ENCODE measurements at places on chromosomes 4 and X.

DNA sequence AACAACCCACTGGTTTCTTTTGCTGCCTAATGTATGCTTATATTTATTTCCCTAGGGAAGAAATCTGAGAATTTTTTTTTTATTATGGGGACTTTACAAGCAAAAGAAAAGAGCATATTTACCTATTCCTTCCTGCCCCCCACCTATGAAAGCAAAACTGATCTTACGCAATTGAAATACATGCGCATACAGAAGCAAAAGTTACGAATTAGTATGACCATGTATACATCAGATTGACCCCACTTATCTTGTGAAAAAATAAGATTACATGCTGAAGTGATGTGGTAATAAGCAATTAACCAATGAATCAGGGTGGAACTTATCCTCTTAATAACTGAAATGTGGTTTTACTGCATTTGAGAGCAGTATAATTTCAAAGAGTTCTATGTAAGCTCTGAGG lies 151.0 kb downstream of the TENM3 start:
- H3K27ac ChIP-seq, result no peak overlapping the region
- H3K4me1 ChIP-seq, result no peaks in the 10 kb centered on the region
- H3K27me3 ChIP-seq, result no peaks in the 10 kb centered on the region
- no peak for DNase-seq
- no peak overlapping the region for H3K4me3 ChIP-seq
- no peaks in the 10 kb centered on the region for H3K36me3 ChIP-seq

DNA sequence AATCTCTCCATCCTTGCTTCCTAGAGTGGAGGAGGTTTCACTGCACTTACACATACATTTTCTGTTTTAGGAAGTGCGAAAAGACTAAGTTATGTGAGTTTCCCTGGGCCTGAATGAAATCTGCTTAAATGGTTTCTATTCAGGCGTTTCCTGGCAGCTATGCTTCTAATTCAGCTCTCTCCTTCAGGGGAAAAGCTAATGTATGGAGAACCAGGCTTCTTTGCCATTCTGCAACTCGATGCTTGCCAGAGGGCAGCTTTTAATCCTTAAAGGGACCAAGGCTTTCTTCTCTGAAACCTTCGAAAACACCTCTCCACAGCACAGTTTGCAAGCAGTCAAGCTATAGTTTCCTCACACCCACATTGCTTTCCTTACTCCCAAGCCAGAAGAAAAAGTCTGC lies 89.5 kb upstream of the ARX start:
- DNase-seq, result no peak
- H3K36me3 ChIP-seq, result no peaks in the 10 kb centered on the region
- H3K4me1 ChIP-seq, result no peaks in the 10 kb centered on the region
- no peak overlapping the region for H3K4me3 ChIP-seq

DNA sequence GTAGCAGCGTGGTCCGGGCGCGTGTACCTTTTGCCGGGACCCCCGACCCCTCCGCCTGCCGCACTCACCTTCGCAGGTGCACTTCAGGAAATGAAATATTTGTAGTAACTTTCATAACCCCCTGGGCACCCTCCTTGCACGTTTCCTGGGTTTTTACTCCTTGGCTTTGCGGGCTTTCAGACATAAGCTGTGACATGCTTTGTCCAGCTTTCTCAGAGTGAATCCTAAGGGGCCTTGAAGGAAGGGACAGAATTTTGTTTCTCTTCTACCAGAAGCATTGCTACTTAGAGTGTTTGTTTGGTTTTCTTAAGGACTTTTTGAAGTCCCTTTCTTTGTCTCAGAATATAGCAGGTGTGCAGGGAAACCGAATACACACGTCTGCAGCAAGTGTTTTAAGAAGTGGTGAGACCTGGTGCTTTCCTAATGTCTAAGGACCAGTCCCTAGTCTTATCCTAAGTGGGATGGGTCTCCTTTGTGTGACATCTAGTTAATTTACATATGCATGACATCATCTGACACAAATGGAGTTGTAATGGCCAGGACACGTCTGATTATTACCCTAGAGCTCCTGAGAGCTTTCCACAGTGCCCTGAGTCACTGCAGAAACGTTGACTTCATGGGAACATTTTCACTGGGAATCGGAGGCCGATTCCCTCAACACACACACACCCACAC lies 1.3 kb downstream of the FAM149A start:
- no peaks in the 10 kb centered on the region for H3K36me3 ChIP-seq
- H3K4me3 ChIP-seq, result peak overlapping the region; percentile 54
- no peak overlapping the region for H3K27ac ChIP-seq
- peaks cover 5% of the 10 kb centered on the region for H3K4me1 ChIP-seq

DNA sequence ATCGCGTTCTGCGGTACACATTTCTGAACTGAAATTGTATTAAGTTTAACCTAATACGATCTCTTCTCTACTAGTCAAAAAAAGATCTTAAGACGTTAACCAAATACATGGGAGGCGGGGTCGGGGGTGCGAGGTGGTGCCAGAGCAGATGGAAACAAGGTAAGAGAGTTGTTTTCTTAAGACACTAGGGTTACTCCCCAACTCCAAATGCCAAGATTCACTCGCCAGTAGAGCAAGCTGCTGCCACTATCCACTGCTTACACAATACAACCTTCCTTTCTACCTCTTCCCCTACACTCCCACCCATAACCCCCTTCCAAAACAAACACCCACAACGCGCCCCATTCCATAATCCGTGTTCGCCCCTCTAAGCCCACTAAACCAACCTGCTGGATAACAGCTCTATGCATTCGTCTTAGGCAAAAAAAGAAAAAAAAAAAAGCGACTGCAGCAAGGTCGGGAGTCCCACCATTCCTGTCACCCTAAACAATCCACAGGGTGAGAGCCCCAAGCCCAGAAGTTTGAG lies 1.3 kb downstream of the LCORL start:
- peak overlapping the region; percentile 85 for H3K27ac ChIP-seq
- DNase-seq, result peak; percentile 51
- peaks cover 18% of the 10 kb centered on the region for H3K4me1 ChIP-seq
- peaks cover 3% of the 10 kb centered on the region for H3K36me3 ChIP-seq

- H3K27me3 ChIP-seq, result no peaks in the 10 kb centered on the region
- H3K36me3 ChIP-seq, result no peaks in the 10 kb centered on the region
- no peak overlapping the region for H3K4me3 ChIP-seq
- no peak for DNase-seq
- H3K27ac ChIP-seq, result no peak overlapping the region
Measured at GRCh38 chr4:132981611-132982010, 167.5 kb upstream of the PCDH10 start.

DNA sequence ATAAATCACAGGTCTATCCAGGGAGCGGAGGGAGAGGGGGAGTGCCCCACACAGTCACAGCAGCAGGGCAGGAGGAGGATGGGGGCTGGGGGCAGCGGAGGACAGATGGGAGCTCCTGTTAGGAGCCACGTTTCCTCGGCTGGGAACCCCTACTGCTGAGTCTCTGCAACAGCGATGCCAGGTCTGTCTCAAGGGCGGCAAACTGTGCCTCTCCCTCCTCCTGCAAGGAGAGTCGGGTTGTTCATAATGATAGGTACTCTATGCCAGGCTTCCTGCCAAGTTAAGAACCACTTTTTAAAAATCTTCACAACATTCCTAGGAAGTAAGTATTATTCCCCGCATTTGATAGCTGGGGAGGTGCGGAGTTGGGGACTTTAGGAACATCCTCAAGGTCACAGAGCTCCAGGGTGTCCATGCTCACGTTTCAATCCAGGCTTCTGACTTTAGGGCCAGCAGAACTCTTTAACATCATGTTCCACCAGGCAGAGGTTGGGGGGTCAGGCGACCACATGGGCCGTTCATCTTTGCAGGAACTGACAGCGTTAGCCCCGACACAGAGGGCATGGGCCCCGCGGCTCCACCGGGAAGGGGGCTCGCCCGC lies 98.3 kb upstream of the MAML3 start:
- H3K36me3 ChIP-seq, result no peaks in the 10 kb centered on the region
- no peak overlapping the region for H3K27ac ChIP-seq
- peak overlapping the region; percentile 54 for H3K4me3 ChIP-seq
- H3K27me3 ChIP-seq, result peaks cover 25% of the 10 kb centered on the region

GRCh38 chr4:13659341-13660070 lies 32.0 kb upstream of the BOD1L1 start:
- peaks cover 7% of the 10 kb centered on the region for H3K27me3 ChIP-seq
- H3K4me1 ChIP-seq, result peaks cover 14% of the 10 kb centered on the region
- no peak overlapping the region for H3K27ac ChIP-seq

GRCh38 chr4:24589448-24589847 lies 5.1 kb upstream of the DHX15 start:
- H3K4me3 ChIP-seq, result no peak overlapping the region
- H3K27ac ChIP-seq, result no peak overlapping the region
- H3K36me3 ChIP-seq, result peaks cover 14% of the 10 kb centered on the region

DNA sequence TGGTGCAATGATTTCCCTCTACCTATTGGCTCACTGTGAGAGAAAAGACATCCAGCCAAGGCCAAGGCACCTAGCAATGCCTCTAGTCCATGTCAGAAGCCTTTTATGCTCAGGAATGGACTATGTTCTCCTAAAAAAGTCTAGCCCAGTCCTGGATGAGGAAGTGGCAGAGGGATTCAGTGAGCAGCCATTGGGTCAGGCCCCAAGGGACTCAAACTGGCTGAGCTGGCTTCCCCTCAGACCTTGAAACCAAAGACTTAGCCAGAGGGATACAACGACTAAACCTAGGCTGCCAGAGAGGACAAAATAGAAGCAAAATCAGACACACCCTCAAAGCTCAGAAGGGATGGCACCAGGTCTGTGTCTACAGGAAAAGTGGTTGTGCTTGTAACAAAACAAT lies 49.1 kb downstream of the ARHGEF9 start:
- no peak overlapping the region for H3K27ac ChIP-seq
- peaks cover 14% of the 10 kb centered on the region for H3K36me3 ChIP-seq
- no peak for DNase-seq
- no peaks in the 10 kb centered on the region for H3K27me3 ChIP-seq
- peaks cover 42% of the 10 kb centered on the region for H3K4me1 ChIP-seq

GRCh38 chr4:41360214-41360920 lies 103.6 kb downstream of the UCHL1 start:
- no peak overlapping the region for H3K27ac ChIP-seq
- H3K4me1 ChIP-seq, result no peaks in the 10 kb centered on the region
- H3K36me3 ChIP-seq, result no peaks in the 10 kb centered on the region
- no peak overlapping the region for H3K4me3 ChIP-seq
- DNase-seq, result no peak
- H3K27me3 ChIP-seq, result peaks cover 47% of the 10 kb centered on the region

DNA sequence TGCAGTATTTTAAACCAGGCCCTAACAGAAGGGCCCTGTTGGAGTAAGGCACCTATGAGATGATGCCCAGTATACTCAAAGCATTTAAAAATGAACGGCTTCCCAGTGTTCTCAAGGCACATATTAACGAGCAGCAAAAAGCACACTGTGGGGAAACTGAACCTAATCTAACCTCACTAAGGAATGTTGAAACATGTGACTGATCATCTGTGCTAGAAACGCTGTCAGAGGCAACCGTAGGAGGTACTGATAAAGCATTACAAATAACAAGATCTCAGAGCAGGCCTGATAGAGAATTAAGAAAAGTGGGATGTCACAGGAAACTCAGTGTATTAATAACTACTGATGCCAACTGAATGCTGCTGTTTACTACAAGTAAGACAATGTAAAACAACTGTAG lies 24.0 kb downstream of the ASB9 start:
- peaks cover 7% of the 10 kb centered on the region for H3K4me1 ChIP-seq
- H3K27ac ChIP-seq, result no peak overlapping the region
- H3K4me3 ChIP-seq, result no peak overlapping the region
- H3K27me3 ChIP-seq, result no peaks in the 10 kb centered on the region

- DNase-seq, result no peak
- no peak overlapping the region for H3K27ac ChIP-seq
- H3K4me1 ChIP-seq, result peaks cover 3% of the 10 kb centered on the region
- no peaks in the 10 kb centered on the region for H3K36me3 ChIP-seq
- H3K4me3 ChIP-seq, result no peak overlapping the region
- H3K27me3 ChIP-seq, result no peaks in the 10 kb centered on the region
Measured at GRCh38 chr4:163606896-163607691, 112.6 kb downstream of the TMA16 start.

DNA sequence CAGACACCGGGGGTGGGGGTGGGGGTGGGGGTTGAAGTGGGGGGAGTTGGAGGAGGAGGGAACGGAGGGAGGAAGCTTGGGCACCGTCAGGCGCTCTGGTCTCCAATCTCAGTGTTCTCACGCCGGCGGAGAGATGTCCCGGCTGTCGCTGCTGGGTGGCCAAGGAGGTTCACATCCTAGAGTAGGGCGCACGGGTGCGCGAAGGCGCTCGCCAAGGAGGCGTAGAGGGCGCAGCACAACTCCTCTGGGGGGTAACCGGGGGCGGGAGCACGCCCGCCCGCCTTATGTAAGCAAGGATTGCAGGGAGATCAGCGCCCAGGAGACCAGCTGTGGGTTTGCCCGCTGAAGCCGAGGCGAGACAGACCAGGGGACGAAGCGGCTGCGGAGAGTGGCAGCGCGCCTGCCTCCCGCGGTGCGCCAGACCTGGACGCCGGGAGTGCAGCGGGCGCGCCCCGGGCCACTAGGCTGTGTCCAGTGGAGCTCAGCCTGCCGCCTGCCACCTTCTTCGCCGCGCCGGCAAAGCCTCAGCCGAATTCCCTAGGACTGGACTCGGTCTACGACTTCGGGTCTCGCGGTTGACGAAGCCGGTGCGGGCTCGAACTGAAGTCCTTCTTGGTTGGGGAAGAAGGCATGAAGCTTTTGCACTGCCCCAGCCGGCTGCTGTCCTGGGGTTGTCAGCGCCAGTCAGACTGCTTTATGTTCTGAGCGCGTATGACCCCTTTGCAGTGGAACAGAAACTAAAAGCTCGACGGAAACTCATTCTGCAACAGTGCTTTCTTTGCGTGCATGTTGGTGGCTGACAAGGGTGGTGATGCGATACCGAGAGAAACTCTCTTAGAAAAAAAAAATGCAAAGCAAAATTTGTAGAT lies 707 bp upstream of the UNC5C start:
- peak overlapping the region; percentile 12 for H3K27ac ChIP-seq
- peaks cover 13% of the 10 kb centered on the region for H3K4me1 ChIP-seq
- H3K27me3 ChIP-seq, result peaks cover 49% of the 10 kb centered on the region
- peak overlapping the region; percentile 74 for H3K4me3 ChIP-seq
